Progenitor cell of endocrine pancreas (in vitro differentiated cells): ENCODE measurements at places on chromosomes 5 and 9. TPM values are rescaled to one million over a fixed set of nuclear protein-coding genes. Genes with fewer than 3 reads are reported as not detected.

PCDHB13 gene
- total RNA-seq: 6.8 and 7.4 TPM in 2 replicates

MRPL50 gene
- 14.4 and 16.1 TPM in 2 replicates for total RNA-seq

ADAMTS12 gene
- 5.2 and 7.8 TPM in 2 replicates for total RNA-seq

FXN gene
- 25.7 and 28.6 TPM in 2 replicates for total RNA-seq

CFAP77 gene
- total RNA-seq: 0.43 and 0.64 TPM in 2 replicates

NIM1K gene
- total RNA-seq: 0.19 and 0.49 TPM in 2 replicates

PCDHB5 gene
- 29.4 and 32.4 TPM in 2 replicates for total RNA-seq

FGF18 gene
- total RNA-seq: 2.3 and 2.6 TPM in 2 replicates

SH3GL2 gene
- 2.1 and 3.3 TPM in 2 replicates for total RNA-seq

TESK1 gene
- 62.3 and 63.2 TPM in 2 replicates for total RNA-seq

PCDHA4 gene
- 27.8 and 28.6 TPM in 2 replicates for total RNA-seq

CDH12 gene
- total RNA-seq: 2.8 TPM in 2 replicates

DNA sequence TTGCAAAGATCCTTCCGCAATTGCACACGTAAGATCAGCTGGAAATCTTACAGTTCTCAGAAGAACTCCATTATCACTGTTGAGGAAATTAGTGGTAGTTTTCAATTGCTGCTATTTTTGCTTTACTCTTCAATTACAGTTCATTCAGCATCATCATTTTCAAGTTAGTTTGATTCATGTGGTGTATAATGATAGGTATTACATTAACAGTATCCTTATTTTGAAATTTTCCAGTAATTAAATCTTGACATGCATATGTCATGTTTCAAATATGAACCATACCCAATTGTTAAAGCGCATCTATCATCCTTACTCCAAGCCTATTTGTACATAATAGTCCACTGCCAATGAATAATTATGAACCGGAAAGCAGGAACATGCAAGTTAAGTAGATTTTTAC lies 60.3 kb downstream of the NR6A1 start:
- H3K27ac ChIP-seq: no peak overlapping the region
- H3K4me1 ChIP-seq: peaks cover 15% of the 10 kb centered on the region
- no peaks in the 10 kb centered on the region for H3K27me3 ChIP-seq

DNA sequence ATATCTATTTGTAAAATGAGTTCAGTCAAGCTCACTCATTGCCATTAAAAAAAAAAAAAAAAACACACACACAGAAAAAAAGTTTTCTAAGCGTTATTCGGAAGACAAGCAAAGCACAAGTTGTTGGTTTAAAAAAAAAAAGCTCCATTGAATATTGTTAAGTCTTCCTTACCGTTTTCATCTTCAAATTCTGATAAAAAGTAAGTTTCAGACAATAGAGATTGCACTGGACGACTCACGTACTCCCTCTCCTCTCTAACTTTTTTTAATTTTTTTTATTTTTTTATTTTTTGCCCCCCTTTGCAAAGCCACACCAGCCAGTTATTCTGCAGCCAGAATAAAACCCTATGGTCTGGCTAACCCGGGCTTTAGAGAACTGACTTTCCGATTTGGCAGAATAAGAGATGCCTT lies 544 bp downstream of the ADAMTS6 start:
- peak overlapping the region; percentile 92 for H3K27ac ChIP-seq
- H3K4me3 ChIP-seq: no peak overlapping the region
- no peak for DNase-seq
- no peaks in the 10 kb centered on the region for H3K27me3 ChIP-seq

GRCh38 chr5:142221091-142221860 lies 103.5 kb downstream of the SPRY4 start:
- no peak for DNase-seq
- peaks cover 13% of the 10 kb centered on the region for H3K4me1 ChIP-seq
- H3K27ac ChIP-seq: no peak overlapping the region
- no peak overlapping the region for H3K4me3 ChIP-seq

GRCh38 chr5:67935908-67936566 lies 279.5 kb upstream of the PIK3R1 start:
- no peak for DNase-seq
- H3K4me1 ChIP-seq: peaks cover 6% of the 10 kb centered on the region
- H3K4me3 ChIP-seq: no peak overlapping the region
- H3K36me3 ChIP-seq: no peaks in the 10 kb centered on the region

GRCh38 chr9:23603311-23603710 lies 222.7 kb downstream of the ELAVL2 start:
- H3K4me1 ChIP-seq: peaks cover 2% of the 10 kb centered on the region
- H3K27me3 ChIP-seq: no peaks in the 10 kb centered on the region
- H3K36me3 ChIP-seq: no peaks in the 10 kb centered on the region
- H3K4me3 ChIP-seq: no peak overlapping the region
- H3K27ac ChIP-seq: no peak overlapping the region

DNA sequence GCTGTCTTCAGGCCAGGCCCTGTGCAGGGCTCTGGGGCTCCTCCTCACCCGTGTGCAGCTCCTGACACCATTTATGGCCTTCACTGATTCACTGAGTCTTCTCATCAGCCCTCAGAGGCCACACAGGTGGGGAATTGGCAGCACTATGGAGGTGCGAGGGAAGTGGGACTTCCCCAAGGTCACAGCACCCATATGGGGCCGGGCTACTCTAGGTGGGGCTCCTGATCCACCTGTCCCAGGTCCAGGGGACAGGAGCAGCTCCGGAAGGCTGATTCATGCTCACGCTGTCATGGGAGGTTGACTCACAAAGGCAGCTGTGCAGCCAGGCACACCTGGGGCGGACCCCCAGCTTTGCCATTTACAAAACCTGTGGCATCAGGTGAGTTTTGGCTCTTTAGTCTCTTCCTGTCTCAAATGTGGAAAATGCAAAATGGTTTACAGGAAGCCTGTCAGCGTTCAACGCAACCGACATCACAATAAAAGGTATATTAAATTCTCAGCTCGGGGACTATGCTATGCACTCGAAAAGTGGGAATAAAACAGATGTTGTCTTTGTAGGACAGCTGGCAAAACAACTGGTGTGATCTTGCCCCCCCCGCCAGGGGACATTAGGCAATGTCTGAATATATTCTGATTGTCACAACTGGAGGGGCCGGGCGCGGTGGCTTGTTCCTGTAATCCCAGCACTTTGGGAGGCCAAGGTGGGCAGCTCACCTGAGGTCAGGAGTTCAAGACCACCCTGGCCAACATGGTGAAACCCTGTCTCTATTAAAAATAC lies 15.0 kb downstream of the NAIF1 start:
- peaks cover 2% of the 10 kb centered on the region for H3K27me3 ChIP-seq
- DNase-seq: no peak
- no peak overlapping the region for H3K4me3 ChIP-seq

DNA sequence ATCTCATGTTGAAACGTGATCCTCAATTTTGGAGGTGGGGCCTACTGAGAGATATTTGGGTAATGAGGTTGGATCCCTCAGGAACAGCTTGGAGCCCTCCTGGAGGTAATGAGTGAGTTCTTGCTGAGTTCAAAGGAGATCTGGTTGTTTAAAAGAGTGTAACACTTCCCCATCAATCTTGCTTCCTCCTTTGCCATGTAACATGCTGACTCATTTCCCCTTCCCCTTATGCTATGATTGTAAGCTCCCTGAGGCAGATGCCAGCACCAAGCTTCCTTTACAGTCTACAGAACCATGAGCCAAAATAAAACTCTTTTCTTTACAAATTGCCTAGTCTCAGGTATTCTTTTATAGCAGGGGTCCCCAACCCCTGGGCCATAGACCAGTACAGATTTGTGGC lies 352.3 kb downstream of the SLCO4C1 start:
- no peaks in the 10 kb centered on the region for H3K4me1 ChIP-seq
- DNase-seq: no peak
- no peak overlapping the region for H3K27ac ChIP-seq
- no peaks in the 10 kb centered on the region for H3K36me3 ChIP-seq
- H3K27me3 ChIP-seq: peaks cover 15% of the 10 kb centered on the region

DNA sequence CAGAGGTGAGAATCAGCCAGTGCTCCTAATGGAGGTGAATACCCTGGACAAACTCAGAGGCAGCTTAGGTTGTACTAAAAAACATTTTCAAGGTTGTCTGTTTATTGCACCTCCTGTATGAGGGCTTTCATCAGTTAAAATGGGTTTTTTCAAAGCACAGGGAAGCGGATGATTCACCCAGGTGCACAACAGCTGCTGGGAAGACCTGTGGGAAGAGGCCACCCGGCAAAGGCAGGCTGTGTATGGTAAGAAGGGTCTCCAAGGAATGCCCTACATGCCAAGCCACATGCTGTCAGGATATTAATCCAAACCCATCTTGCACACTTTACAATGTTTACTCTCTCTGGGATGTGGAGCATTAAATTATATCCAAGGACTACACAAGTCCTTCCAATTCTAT lies 14.7 kb downstream of the SIL1 start:
- H3K27me3 ChIP-seq: no peaks in the 10 kb centered on the region
- peaks cover 12% of the 10 kb centered on the region for H3K4me1 ChIP-seq
- H3K36me3 ChIP-seq: peaks cover 1% of the 10 kb centered on the region
- H3K27ac ChIP-seq: peak overlapping the region; percentile 43

- H3K4me3 ChIP-seq: no peak overlapping the region
- no peaks in the 10 kb centered on the region for H3K27me3 ChIP-seq
- peaks cover 14% of the 10 kb centered on the region for H3K4me1 ChIP-seq
- no peak for DNase-seq
These were observed 804.8 kb upstream of the ZNF608 start for GRCh38 chr5:125551246-125551645.

DNA sequence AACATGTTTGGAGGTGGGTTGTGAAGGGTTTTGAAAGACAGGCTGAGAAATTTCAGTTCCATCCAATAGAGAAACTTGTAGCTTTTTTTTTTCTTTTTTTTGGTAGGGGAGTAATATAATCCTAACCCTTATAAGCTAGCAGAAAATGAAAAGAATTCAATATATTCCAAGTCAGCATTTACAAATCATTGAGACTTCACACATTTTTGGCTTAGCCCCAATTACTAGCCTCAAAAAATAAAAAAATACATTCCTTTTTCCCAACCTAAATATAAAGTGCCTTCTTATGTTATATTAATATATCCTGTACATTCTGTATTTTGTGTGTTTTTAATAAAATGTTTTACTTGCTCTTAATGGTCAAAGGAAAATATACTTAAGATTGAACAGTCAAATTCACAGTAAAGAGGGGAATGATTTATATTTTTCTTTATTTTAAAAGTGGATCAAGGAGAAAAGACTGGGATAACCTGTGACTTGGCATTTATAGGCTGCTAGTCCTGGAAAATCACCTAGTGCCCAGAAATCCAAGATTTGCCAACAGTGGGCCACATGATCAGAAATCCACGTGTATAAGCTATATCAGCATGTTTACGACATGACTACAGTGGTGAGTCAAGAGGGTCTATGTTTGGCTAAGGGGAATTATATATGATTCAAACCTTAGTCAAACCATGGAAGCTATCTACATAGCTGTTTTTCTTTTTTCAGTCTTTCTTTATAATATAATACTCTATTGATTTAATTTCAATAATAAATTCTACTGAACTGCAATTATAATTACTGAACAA lies 14.5 kb downstream of the HACD4 start:
- no peak for DNase-seq
- H3K27ac ChIP-seq: no peak overlapping the region
- no peak overlapping the region for H3K4me3 ChIP-seq
- no peaks in the 10 kb centered on the region for H3K27me3 ChIP-seq

GRCh38 chr5:149510136-149510535 lies 41.1 kb downstream of the CSNK1A1 start:
- no peak overlapping the region for H3K27ac ChIP-seq
- no peak overlapping the region for H3K4me3 ChIP-seq
- no peak for DNase-seq
- no peaks in the 10 kb centered on the region for H3K27me3 ChIP-seq

DNA sequence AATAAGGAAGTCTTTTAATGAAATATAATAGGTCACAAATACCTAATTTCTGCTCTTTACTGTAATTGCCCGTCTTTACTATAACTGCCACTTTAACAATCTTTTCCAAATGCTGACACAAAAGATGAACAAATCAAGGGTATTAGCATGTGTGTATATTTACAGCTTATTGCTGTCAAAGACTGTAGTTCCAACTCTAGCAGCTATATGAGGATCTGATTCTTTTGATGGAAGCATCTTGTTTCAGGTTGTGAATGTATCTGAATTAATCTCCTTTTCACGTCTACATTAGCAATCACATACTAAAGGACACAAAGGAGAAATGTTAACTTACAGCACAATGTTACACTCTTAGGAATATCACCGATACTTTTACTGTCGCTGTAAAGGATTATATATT lies 27.9 kb downstream of the RFX3 start:
- H3K27ac ChIP-seq: no peak overlapping the region
- DNase-seq: no peak
- no peaks in the 10 kb centered on the region for H3K27me3 ChIP-seq
- H3K36me3 ChIP-seq: peaks cover 6% of the 10 kb centered on the region
- peaks cover 14% of the 10 kb centered on the region for H3K4me1 ChIP-seq
- H3K4me3 ChIP-seq: no peak overlapping the region

DNA sequence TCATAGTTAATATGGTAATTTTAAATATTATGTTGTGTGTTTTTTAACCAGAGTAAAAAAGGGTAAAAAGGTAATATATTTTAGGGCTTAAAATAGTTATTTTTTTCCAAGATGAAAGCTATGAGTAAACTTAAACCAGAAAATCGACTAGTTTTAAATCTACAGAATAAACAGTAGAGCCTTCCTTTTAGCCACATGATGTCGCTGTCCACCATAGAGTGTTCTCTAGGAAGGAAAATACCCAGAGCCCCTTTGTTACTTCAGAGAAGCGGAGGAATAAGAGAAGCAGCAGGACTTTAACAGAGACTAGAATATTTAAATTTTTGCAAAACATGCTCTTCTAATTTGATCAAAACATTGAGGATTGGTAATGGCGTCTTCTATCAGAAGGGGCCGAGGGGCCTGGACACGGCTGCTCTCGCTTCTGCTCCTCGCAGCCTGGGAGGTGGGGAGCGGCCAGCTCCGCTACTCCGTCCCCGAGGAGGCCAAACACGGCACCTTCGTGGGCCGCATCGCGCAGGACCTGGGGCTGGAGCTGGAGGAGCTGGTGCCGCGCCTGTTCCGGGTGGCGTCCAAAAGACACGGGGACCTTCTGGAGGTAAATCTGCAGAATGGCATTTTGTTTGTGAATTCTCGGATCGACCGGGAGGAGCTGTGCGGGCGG lies at the start of gene PCDHA2:
Gene PCDHA2, plus strand, starts transcription at position 258 of the 664 bp plus-strand sequence.
- DNase-seq: no peak
- peaks cover 24% of the 10 kb centered on the region for H3K36me3 ChIP-seq
- peak within 1 kb of the TSS; percentile 80 for H3K4me3 ChIP-seq
- H3K27me3 ChIP-seq: no peaks in the 10 kb centered on the region

DNA sequence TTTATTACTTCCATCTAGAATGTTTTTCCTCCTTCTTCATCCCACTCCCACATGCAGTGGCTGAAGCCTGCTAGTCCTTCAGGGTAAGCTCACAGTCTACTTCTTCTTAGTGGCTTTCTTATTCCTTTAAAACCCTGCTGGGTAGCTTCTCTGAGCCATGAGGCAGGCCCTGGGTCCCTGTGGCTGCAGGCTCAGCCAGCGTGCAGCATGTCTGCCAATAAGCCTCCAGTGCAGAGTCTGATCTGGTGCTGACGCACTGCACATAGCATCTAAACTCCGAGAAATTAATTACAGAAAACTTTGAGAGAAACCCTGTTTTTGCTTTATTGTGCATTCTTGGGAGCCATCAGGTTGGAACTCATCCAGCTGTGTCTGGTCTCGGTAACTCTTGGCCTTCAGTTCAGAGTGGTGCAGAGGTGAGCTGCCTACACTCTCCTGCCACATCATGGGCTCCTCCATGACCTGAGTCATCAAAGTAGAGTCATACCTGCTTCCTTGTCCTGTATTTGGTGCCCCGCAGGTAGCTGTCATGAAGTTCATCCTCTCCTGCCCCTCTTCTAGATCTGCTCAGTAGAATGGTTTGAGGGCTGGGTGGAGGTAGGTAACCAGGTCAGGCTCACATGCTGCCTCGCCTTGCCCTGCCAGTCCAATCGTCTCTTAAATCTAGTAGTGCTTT lies 339.4 kb downstream of the KDM4C start:
- peak overlapping the region; percentile 78 for H3K27ac ChIP-seq
- no peaks in the 10 kb centered on the region for H3K4me1 ChIP-seq
- DNase-seq: no peak
- H3K4me3 ChIP-seq: no peak overlapping the region
